ENCODE measurements at places on chromosomes 13 and 19.

- no peak for DNase-seq
Observed at GRCh38 chr13:23320926-23321534, 112.5 kb downstream of the SACS start.

DNA sequence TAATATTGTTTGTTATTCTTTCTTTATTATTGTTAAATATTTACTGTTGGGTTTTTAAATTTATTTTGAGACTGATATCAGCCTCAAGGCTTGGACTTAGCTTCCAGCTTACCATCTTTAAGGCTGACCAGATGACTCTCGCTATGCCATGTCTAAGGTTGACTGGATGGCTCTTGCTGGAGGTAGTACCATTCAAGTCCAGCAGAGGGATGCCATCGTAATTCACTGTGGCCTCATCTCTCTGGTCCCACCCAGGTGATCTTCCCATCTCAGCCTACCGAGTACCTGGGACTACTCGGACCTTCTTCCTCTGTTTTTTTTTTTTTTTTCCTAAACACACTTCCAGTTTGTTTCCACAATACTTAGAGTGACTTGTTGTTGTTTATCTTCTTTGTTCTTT, 41.7 kb upstream of the ZNF91 start:
- DNase-seq: no peak

GRCh38 chr19:11496391-11497163, 9.1 kb downstream of the ZNF653 start:
- DNase-seq: peak; percentile 86

DNA sequence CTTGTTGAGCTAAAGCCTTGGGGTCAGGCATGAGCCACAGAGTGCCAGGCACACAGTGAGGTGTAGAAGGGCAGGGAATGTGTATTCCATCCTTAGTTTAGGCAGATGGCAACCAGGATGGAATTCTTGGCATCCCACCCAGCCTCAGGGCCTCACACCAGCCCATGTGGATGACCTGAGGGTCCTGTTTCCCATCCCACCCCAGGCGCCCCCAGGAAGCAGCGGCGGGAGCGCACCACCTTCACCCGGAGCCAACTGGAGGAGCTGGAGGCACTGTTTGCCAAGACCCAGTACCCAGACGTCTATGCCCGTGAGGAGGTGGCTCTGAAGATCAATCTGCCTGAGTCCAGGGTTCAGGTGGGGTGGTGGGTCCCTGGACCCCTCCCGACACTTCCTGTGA, 14.3 kb downstream of the CRX start:
- no peak for DNase-seq

DNA sequence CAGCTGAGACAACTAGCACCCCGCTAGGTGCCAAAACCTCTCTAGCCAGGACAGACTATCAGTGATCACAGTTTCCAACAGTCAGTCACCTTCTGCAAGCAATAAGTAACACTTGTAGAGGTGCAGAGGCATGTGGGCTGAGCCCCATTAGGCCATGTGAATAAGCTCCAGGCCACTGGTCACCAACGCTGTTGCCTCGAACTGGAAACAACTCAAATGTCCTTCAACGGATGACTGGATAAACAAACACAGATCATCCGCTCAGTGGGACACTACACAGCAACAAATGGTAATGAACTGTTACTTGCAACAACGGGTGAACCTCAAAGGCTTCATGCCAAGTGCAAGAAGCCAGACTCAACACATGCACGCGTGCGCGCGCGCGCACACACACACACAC, 27.5 kb upstream of the TMEM160 start:
- peak; percentile 16 for DNase-seq

- DNase-seq: no peak
Observed at GRCh38 chr13:63595811-63596210, 2180.2 kb upstream of the PCDH20 start.

- DNase-seq: peak; percentile 88
Observed at GRCh38 chr19:1253514-1254080, 5.2 kb downstream of the MIDN start.

GRCh38 chr19:38134540-38135149, 89.4 kb downstream of the DPF1 start:
- peak; percentile 37 for DNase-seq

GRCh38 chr13:52405767-52406494, at the start of gene THSD1:
THSD1 (minus strand) TSS chr13:52406172; CDS start chr13:52402600, 3,572 bp downstream.
- DNase-seq: peak; percentile 41

GRCh38 chr19:35048911-35049411, 7.4 kb downstream of the HPN start:
- no peak for DNase-seq

GRCh38 chr13:42815681-42816080, 34.3 kb downstream of the FAM216B start:
- peak; percentile 31 for DNase-seq

GRCh38 chr13:60120617-60121336, 43.0 kb downstream of the DIAPH3 start:
- DNase-seq: no peak

DNA sequence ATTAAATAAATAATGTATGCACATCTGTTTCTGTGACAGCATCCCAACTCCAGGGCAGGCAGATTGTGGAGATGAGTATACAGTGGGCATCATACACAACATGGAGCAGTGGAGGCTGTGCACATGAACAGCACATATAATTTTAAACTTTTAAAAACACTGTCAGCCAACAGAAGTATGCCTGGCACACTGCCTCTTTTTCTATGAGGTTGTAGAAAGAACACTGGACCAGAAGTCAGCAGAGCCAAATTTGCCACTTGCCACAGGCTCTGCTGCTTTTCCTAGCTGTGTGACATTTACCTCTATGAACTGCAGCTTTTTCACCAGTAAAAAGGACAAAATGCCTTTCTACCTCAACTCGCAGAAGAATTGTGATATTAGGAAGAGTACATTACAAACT, 118.7 kb downstream of the FRY start:
- peak; percentile 11 for DNase-seq

- DNase-seq: no peak
Observed at GRCh38 chr13:27496006-27496405, 45.6 kb upstream of the MTIF3 start.

GRCh38 chr19:46660008-46660517, 919 bp downstream of the DACT3 start:
- no peak for DNase-seq

DNA sequence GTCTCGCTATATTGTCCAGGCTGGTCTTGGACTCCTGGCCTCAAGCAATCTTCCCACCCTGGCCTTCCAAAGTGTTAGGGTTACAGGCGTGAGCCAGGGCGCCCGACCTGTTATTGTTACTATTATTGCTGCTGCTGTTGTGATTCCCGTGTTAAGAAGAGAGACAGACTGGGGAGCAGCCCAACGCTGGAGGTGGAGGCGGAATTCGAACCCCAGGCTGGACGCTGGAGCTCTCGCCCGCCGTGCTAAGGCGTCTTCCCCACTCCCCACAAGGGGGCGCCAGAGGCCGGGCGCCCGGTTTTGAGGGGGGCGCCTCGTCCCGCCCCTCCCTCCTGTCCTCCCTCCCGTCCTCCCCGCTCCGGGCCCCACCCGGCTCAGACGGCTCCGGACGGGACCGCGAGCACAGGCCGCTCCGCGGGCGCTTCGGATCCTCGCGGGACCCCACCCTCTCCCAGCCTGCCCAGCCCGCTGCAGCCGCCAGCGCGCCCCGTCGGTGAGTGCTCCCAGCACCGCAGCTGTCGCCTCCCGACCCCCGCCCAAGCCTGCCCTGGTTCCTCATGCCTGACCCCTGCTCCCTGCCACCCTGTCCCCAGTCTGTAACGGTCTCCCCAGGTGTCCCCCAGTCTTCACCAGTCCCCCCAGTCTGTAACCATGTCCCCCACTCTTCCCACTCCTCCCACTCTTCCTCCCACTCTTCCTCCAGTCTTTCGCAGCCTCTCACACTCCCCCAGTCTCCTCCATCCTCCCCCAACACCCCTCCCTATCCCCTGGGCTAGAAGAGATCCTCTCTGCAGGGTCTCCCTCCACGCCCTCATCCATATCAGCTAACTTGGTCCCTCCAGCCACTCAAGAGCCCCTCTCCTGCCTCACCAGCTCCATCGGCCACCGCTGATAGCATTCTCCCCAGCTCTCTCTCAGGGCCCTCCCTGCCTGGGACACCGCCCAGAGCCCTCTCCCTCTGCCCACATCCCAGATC, at the start of gene EHD2:
Gene EHD2, plus strand, starts transcription at position 377 of the 976 bp plus-strand sequence. CDS start 3,191 bp downstream, outside the sequence.
- DNase-seq: peak; percentile 76

- no peak for DNase-seq
Observed at GRCh38 chr13:48078251-48078656, 16.6 kb downstream of the MED4 start.

GRCh38 chr13:25378528-25378927, 6.8 kb downstream of the ATP8A2 start:
- DNase-seq: no peak

DNA sequence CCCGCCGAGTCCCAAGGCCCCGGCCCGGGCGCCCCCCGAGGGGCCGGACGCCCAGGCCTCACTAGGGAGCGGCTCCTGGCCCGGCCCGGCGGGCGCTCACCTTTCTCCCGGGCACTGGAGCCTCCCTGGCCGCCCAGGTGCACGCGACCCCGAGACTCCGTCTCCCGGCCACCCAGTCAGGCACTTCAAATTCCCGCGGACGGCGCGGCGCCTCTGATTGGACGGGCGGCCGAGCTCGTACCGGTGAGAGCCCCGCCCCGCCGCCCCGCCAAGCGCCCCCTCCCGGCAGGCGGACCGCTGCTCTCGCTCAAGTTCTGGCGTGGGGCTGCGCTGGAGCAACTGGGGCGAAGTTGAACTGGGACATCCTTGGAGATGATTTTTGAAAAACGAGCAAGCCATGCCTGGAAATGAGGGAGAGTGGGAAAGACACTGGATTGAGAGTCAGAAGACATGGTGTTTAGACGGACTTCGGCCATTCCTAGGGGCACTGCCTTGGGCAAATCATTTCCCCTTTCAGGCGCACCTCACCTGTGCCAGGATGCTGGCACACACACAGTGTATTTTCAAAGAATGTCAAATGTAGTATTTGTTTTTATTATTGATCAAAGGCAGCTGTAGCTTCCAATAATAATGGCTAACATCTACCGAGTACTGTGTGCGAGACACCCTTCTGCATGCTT, 485.3 kb downstream of the UQCRFS1 start:
- DNase-seq: no peak

DNA sequence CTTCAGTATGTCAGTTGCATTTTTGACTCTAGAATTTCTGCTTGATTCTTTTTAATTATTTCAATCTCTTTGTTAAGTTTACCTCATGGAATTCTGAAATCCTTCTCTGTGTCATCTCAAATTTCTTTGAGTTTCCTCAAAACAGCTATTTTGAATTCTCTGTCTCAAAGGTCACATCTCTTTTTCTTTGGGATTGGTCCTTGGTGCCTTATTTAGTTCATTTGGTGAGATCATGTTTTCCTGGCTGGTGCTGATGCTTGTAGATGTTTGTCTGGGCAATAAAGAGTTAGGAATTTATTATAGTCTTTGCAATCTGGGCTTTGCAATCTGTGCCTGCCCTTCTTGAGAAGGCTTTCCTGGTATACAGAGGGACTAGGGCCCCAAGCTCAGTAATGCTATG, 18.5 kb upstream of the KBTBD7 start:
- DNase-seq: no peak

GRCh38 chr19:44566984-44567383, 37.5 kb upstream of the CEACAM20 start:
- no peak for DNase-seq

DNA sequence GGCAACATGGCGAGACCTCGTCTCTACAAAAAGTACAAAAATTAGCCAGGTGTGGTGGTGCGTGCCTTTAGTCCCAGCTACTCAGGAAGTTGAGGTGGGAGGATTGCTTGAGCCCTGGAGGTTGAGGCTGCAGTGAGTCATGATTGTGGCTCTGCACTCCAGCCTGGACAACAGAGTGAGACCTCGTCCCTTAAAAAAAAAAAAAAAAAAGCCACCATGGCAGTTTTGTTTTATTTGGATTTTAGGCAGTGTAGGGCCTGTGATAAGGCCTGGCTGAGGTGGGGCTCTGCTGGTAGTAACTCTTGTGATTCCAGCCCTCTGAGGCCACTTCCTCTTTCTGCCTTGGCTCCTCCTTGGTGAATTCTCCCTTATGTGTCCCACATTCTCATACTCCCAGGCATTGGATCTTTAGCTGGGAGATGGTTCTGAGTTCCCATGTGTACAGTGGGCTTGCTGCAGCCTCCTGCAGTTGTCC, 39.2 kb downstream of the GATAD2A start:
- peak; percentile 36 for DNase-seq

- no peak for DNase-seq
Observed at GRCh38 chr19:43416951-43417623, 2.4 kb downstream of the TEX101 start.

DNA sequence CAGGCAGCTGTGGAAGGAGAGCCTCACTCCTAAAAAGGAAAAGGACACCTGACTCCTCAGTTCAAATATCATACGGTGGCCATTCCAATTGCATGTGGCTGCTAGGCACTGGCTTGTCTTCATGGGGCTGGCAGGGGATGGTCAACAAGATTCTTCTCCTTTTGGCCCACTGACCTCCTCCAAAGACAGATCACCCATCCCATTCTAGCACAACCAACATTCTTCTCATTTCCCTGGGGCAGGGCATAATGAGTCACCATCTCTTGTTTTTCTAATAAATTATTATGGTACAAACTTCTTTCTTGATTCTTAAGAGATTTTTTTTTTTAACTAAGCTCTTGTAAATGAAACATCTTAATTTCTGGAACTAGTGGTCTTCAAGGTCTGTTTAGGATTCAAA, 136.7 kb upstream of the NBEA start:
- DNase-seq: no peak

GRCh38 chr13:88895261-88895941, 1224.2 kb downstream of the SLITRK5 start:
- no peak for DNase-seq

GRCh38 chr19:31356587-31357314, 7.5 kb upstream of the TSHZ3 start:
- no peak for DNase-seq

GRCh38 chr13:61664801-61665705, 249.4 kb upstream of the PCDH20 start:
- no peak for DNase-seq

DNA sequence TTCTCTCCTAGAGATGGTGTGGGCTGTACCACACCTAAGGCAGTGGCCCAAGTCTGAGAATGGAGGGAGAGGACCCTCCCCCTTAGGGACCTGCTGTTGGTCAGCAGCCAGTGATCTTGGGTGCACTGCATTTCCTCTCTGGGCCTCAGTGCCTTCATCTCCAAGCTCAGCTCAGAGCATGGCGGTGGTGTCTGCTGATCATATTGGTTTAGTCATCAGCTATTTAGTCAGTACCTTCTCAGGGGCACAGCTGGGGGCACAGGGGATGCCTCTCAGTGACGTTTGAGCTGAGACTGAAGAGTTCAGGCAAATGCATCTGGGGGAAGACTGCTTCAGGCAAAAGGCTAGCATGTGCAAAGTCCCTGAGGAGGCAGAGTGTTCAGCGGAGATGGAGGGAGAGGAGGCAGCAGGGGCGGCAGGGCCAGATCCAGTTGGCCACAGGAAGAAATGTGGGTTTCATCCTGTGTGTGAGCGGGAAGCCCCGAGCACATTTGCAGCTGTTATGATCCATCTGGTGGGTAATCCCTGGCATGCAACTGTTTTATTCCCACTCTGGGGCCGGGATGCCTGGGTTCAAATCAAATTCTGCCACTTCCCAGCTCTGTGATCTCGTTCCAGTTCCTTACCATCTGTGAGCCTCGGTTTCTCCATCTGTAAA, 15.7 kb upstream of the PGLS start:
- no peak for DNase-seq

Measured in IMR-90 (cell line).